ENCODE measurements at places on chromosomes 3 and 15. TPM values are rescaled to one million over a fixed set of nuclear protein-coding genes. Genes with fewer than 3 reads are reported as not detected.

KLHDC8B gene
- 1.8 TPM for total RNA-seq

TRPM1 gene
- not detected for total RNA-seq

CRTAP gene
- 48.1 TPM for total RNA-seq

- peaks cover 14% of the 10 kb centered on the region for H3K36me3 ChIP-seq
- H3K4me3 ChIP-seq, result no peak overlapping the region
- H3K27me3 ChIP-seq, result no peaks in the 10 kb centered on the region
- DNase-seq, result no peak
Observed at GRCh38 chr15:40743485-40743901, 11.6 kb downstream of the RMDN3 start.

DNA sequence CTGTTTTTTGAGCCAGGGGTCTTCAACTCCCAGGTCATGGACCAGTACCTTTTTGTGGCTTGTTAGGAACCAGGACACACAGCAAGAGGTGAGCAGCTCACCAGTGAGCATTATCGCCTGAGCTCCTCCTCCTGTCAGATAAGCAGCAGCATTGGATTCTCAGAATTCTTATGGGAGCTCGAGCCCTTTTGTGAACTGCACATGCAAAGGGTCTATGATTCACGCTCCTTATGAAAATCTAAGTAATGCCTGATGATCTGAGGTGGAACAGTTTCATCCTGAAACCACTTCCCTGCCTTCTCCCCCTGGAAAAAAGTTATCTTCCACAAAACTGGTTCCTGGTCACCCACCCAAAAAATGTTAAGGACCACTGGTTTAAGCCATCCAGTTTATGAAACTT, 1047.6 kb downstream of the OTOL1 start:
- no peaks in the 10 kb centered on the region for H3K27me3 ChIP-seq
- H3K4me3 ChIP-seq, result no peak overlapping the region
- H3K36me3 ChIP-seq, result no peaks in the 10 kb centered on the region
- DNase-seq, result no peak
- H3K27ac ChIP-seq, result no peak overlapping the region

- H3K4me3 ChIP-seq, result no peak overlapping the region
- H3K27me3 ChIP-seq, result no peaks in the 10 kb centered on the region
- peaks cover 38% of the 10 kb centered on the region for H3K4me1 ChIP-seq
- peaks cover 46% of the 10 kb centered on the region for H3K36me3 ChIP-seq
Observed at GRCh38 chr3:47117807-47118364, 46.0 kb downstream of the SETD2 start.

GRCh38 chr3:98778383-98778782, 15.2 kb downstream of the ST3GAL6 start:
- DNase-seq, result no peak
- H3K4me3 ChIP-seq, result no peak overlapping the region
- peaks cover 24% of the 10 kb centered on the region for H3K27me3 ChIP-seq
- no peaks in the 10 kb centered on the region for H3K36me3 ChIP-seq

DNA sequence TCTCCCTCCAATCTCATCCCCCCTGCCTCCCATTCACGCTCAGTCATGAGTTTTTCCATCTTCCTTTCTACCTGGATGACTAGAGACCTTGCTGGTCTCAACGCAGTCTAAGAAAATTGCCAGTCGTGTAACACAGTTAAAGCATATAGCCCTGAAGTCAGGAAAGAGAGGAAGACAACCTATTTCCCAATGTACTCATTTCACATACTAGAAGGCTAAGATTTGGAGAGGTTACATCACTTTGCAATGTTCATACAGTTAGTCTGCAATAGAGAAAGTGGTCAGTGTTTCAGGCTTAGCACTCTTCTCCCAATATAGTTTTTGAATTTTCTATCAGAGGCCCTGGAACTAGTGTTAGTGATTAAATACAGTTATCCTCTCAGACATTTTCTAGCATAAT, 278.6 kb downstream of the EDEM1 start:
- DNase-seq, result no peak
- no peak overlapping the region for H3K27ac ChIP-seq
- no peaks in the 10 kb centered on the region for H3K36me3 ChIP-seq
- peaks cover 1% of the 10 kb centered on the region for H3K27me3 ChIP-seq
- no peaks in the 10 kb centered on the region for H3K4me1 ChIP-seq

All from activated naive CD4-positive, alpha-beta T cell treated with anti-CD3 and anti-CD28 coated beads for 36 hours (primary cell).